Sigmoid colon (tissue), 7 donors: ENCODE measurements at places on chromosomes 3 and 15. TPM values are rescaled to one million over a fixed set of nuclear protein-coding genes. Genes with fewer than 3 reads are reported as not detected.

The SOX2 gene
- 6.9 TPM for total RNA-seq

DNA sequence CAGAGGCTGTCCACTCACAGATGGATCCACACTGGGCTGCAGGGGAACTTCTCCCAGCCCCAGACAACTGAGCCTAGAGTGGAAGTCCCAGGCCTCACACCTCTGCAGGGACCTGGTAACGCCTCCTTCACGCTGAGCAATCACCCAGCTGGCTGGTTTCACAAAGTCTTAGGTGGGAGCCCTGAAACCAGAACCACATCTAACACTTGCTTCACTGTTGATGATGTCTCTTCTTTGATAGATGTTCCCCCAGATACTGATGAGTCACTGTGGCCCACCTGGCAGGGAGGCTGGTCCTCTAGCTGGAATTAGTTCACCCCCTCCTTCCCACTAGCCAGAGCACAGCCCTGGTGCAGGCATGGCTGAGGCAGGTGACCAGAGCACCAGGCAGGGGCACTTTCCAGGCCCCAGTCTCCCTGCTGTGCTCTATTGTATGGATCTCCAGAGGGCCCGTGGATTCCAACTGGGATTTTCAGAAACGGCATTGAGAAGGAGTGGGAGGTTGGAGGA, 33.5 kb downstream of the MYL3 start:
- no peaks in the 10 kb centered on the region for H3K27me3 ChIP-seq
- H3K36me3 ChIP-seq = no peaks in the 10 kb centered on the region
- no peak overlapping the region for H3K4me3 ChIP-seq
- no peak for DNase-seq
- no peak overlapping the region for H3K27ac ChIP-seq
- no peaks in the 10 kb centered on the region for H3K4me1 ChIP-seq

The BMF gene
- 14.3 TPM for total RNA-seq

DNA sequence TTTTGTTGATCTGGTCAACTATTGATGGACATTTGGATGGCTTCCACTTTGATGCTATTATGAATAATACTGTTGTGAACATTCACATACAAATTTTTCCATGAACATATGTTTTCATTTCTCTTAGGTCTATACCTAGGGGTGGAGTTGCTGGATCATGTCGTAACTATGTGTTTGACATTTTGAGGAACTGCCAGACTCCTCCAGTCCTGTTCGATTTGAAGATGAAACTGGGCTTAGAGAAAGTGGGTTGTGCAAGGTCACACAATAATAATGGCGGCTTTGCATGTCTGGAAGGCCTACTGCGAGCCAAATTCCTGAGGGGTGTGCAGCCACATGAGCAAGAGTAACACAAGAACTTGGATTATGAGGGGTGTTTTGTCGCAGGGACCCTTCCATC, 2.6 kb downstream of the TSEN2 start:
- peaks cover 18% of the 10 kb centered on the region for H3K4me1 ChIP-seq
- DNase-seq = no peak
- H3K36me3 ChIP-seq = peaks cover 20% of the 10 kb centered on the region
- no peak overlapping the region for H3K4me3 ChIP-seq
- no peak overlapping the region for H3K27ac ChIP-seq

The U2SURP gene
- 79.8 TPM for total RNA-seq

DNA sequence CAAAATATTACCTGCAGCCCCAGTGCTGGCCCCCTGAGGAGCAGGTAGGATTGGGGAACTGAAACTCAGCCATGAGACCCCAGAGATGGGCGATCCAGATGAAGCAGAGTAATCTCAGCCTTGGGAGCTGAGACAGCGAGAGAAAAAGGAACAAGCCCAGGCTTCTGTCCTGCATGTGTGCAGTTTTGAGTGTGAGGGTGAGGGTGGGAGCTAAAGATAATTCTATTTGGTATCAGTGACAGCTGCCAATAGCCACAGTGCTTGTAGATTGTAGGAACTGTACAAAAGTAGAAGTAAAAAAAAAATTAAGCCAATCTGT, 5.9 kb downstream of the ATP8B4 start:
- H3K4me1 ChIP-seq = no peaks in the 10 kb centered on the region
- H3K27me3 ChIP-seq = no peaks in the 10 kb centered on the region
- H3K4me3 ChIP-seq = no peak overlapping the region
- DNase-seq = no peak
- peak overlapping the region; percentile 17 for H3K27ac ChIP-seq

The DLEC1 gene
- total RNA-seq = 0.16 TPM

GRCh38 chr3:4302747-4303146, 422 bp upstream of the SETMAR start:
- H3K36me3 ChIP-seq = no peaks in the 10 kb centered on the region
- H3K4me1 ChIP-seq = peaks cover 43% of the 10 kb centered on the region
- H3K27me3 ChIP-seq = no peaks in the 10 kb centered on the region
- H3K4me3 ChIP-seq = peak overlapping the region; percentile 80

DNA sequence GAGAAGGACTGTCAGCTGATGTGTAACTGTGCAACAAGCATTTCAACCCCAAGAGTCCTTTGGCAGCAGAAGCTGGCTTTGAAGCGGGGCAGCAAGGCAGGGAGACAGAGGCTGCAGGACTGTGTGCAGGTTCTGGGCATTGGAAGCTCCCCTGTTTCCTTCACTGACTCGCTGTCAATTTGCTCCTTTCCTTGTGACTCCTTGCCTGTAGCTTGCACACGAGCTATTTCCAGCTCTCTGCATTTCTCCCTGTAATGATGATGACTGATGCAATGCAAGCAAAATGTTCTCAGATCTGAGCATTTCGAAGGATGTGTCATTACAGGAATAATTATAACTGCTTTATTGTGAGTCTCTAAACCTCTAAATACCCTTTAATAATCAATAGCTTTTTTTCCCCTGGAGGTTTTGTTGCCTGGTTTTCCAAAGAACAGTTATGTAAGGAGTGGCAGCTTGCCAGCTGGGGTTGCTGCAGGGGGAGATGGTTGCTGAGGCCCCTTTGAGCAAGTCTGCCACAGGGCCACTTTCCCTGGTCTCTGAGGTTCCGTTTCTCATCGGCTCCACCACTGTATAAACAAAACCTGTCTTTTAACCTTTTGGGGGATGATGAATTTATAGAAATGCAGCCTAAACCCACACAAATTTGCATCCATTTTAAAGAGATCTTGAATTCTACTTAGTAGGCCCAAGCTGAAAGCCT, 2.8 kb downstream of the APOD start:
- no peak for DNase-seq
- no peaks in the 10 kb centered on the region for H3K27me3 ChIP-seq
- no peak overlapping the region for H3K27ac ChIP-seq
- no peak overlapping the region for H3K4me3 ChIP-seq
- no peaks in the 10 kb centered on the region for H3K4me1 ChIP-seq
- H3K36me3 ChIP-seq = no peaks in the 10 kb centered on the region

DNA sequence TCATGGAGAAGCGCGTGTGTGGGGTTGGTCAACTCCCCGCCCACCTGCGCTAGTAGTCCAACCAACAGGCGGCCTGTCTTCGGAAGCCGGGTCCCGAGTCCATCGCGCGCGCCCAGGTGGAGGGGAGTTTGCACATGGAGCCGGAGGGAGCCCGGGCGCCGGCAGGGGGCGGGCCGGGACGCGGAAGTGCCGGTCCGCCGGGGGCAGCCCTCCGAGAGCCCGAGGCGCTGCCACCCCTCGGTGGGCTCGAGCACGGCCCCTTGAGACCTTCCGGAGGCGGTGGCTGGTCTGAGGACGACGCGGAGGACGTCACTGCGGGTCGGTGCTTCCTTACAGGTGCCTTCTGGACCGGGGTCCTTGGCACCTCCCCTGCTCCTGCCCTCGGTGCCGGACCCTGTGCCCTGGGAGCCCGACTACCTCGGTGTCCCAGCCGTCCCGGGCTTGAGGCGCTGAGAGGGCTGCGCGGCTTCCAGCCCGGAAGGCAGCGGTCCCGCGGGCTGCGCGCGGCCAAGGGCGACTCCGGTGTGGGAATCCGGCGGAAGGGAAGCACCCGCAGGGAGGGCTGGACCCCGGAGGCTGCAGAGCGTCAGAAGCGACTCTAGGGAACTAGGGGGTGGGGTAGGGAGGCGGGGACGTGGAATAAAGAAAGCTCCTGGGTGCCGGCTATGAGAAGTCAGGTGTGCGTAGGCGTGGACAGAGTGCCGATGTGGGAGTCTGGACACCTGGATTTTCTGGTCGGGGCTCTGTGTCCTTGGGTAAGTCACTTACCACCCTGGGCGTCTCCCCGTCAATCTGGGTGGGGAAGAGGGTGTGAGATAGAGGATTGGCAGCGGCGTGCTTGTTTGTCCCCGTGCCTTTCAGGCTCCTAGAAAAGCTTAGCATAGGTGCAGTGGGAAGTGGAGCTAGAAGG, 212.3 kb downstream of the FGF12 start:
- no peaks in the 10 kb centered on the region for H3K36me3 ChIP-seq
- DNase-seq = no peak
- H3K4me1 ChIP-seq = no peaks in the 10 kb centered on the region
- peak overlapping the region; percentile 42 for H3K4me3 ChIP-seq

The KBTBD12 gene
- 2.5 TPM for total RNA-seq

DNA sequence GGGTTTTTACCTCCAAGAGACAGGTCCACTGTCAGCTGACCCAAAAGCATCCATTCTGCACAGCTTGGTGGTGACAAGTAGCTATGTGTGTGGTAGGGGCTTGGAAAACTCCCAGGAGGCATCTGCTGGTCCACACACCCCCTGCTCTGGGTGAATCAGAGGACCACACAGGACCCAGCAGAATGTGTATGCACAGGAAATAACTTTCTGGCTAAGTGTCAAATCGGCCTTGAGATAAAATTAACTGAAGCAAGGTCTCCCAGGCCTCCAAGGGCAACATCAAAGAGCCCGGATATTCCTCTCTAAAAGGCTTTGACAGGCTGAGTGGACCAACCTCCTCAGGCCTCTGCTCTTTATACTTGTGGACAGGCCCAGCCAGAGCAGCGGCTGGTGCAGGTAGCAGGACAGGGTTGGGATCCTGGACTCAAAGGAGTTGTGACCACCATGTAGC, 66.5 kb downstream of the CTNNB1 start:
- no peaks in the 10 kb centered on the region for H3K27me3 ChIP-seq
- H3K27ac ChIP-seq = no peak overlapping the region
- DNase-seq = no peak
- no peaks in the 10 kb centered on the region for H3K36me3 ChIP-seq
- H3K4me3 ChIP-seq = no peak overlapping the region

DNA sequence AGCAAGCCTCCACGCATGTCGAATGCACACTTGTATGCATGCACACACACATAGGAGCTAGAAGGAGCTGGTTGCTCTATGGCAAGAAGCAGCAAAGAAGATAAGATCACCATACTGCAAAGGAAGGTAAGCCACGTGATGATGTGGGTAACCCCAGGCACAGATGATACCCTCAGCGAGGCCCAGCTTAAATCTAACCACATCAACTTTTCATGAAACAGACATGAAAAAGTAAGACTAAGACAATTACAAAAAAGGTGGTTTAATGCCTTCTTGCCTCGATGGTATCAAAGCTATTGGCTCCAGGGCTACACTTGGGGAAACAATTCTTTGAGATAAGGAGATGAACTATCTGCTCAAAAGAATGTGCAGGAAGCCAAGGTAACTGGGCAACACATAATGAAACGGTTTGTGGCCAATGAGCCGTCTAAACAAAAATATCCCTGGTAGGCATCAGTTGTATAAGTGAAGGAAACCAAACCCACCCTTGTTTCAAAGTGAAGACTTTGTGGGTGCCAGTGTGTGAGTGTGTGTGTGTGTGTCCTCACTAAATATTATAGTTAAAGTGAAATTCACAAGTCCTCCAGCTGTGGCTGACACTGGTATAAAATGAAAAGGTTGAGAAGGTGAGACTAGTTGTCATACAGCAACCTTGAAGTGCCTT, 365.7 kb upstream of the ICE2 start:
- no peak overlapping the region for H3K4me3 ChIP-seq
- no peak overlapping the region for H3K27ac ChIP-seq
- no peaks in the 10 kb centered on the region for H3K4me1 ChIP-seq
- no peak for DNase-seq

DNA sequence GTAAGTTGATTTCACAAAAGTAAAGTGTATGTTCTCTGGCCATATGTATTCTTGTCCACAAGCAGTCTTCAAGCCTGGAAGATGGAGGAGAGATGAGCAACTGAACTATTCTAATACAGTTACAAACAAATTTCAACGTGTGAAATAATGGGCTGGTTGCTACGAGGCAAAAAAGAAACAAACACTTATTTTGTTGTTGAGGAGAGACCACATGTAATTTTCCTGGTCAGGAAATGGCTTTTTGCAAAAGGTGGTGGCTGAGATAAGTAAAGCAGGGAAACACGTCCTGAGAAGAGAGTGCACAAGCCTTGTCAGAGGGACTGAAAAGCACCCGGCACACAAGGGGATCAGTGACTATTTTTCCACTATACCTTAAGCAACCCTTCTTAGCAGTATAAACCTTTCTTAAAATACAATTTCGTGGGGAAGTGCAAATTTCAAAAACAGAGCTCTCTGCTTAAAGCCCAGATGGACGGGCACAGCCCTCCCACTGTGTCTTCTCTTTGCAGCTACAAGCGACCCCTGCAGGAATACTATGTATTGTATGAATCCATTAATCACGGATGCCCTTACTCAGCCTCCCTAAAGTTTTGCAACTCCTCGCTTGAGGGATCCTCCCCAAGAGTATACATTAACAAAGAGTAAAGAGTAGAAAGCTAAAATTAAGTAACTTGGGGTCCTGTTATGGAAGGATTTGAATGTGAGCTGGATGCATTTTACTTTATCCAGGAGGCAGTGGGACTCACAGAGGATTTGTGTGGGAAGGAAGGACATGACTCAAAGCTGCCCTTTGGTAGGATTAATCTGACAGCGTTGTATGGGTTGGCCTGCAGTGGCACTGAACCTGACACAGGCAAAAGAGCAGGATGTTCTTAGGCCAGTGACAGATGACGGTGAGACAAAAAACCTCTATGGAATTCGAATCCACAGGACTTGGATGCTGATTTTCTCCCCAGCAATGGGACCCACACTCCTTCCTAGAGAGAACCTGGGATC, 253.7 kb downstream of the IL5RA start:
- H3K27me3 ChIP-seq = no peaks in the 10 kb centered on the region
- H3K27ac ChIP-seq = no peak overlapping the region
- DNase-seq = no peak
- H3K36me3 ChIP-seq = no peaks in the 10 kb centered on the region

- no peak overlapping the region for H3K27ac ChIP-seq
- H3K27me3 ChIP-seq = no peaks in the 10 kb centered on the region
Observed at GRCh38 chr15:83504365-83504764, 57.2 kb downstream of the SH3GL3 start.
